ENCODE measurements at places on chromosomes 2 and 18.

DNA sequence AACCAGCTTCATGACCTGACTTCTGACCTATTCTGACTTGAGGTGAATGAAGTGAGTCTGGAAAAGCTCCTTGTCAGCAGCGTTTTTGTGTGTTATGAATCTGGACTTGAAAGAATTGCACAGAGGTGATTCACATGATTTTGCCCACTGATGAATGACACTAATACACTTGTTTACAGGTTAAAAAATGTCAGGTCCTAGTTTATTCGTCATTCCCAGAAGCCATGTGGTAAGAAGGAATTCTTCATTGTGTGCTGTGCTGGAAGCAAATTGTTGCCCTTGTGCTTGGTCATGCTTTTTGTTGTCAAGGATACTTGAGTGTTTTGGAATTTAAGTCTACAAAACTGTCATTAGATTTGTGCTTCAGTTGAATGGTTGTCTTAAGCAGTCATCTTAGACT is 15.5 kb downstream of the SEC11C start:
- no peak for DNase-seq

- no peak for DNase-seq
Measured at GRCh38 chr2:22126978-22127377, 1003.2 kb downstream of the TDRD15 start.

DNA sequence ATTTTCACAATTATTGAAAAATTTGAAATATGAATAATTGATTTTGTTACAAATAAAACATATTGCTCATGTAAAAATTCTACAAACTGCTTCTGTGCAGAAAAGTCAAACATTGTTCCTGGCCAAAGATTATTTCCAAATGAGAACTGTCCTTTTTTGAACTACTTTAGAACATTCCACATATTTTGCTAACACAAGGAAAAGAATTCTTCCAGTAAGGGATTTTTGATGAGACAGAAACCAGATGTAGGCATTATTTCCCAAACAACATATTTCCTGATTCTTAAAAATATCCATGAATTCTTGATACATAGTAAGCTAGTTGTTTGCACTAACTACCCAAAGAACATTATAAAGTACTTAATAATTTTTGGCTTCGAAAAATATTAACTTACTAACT is 715.2 kb downstream of the CCDC85A start:
- no peak for DNase-seq

DNA sequence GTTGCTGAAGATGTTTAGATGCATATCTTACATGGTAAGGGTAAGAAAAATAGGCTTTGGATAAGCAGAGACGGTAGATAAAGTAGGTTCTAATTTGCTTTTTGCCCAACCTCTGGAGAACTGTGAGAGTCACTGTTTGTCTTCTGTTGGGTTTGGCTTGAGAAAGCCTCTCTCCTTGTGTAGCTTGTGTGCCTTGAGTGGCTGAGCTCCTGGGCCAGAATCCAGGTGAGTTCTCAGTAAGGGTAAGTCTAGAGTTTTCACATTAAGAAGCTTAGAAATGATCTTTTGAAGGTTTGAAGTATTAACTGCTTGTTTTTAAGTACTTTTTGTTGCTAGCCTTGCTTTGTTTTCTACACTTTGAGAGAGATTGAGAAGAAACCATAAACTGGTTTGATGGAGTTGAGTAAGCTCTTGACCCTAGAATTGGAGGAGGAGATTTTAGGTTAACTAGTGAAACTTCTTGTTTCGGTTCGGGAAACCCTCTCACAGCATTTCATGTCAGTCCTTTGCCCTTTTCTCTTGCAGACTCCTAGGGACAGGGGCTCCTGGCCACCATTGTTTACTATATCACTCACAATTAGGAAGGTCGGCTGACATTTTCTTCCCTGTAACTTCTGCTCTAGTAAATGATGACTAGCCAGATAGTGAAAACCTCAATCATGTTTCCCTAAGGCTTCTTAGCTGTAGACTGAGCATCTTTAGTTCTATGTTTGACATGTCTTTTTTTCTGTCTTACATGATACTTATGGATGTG is 26.0 kb downstream of the MAP4K4 start:
- DNase-seq: no peak

- DNase-seq: no peak
Measured at GRCh38 chr2:30738141-30738911, 68.9 kb downstream of the CAPN13 start.
